ENCODE measurements at places on chromosomes 11 and 22. TPM values are rescaled to one million over a fixed set of nuclear protein-coding genes. Genes with fewer than 3 reads are reported as not detected.
A peak's percentile ranks its signal among the peaks of the same experiment; 100 is the strongest.

DNA sequence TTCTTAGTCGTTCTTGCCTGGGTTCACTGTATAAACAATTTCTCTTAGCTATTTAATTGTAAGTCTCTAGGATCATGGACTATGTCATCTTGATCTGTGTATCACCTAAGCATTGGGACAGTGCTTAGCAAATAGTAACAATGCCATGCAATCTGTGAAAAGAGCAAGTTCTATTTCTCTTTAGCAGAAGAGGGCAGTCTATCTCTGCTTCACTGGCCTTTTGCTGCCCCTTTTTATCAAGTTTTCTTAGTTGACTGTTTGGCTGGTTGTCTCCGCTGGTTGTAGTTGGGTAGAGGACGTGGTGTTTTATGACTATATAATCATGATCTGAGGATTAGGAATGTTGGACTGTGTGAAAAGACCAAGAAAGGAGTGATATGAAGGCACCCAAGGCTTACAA is 315.0 kb downstream of the JRKL start:
- H3K27me3 ChIP-seq = no peaks in the 10 kb centered on the region
- H3K27ac ChIP-seq = no peak overlapping the region
- no peaks in the 10 kb centered on the region for H3K36me3 ChIP-seq
- H3K4me3 ChIP-seq = no peak overlapping the region
- DNase-seq = no peak

- H3K4me3 ChIP-seq = no peak overlapping the region
- H3K36me3 ChIP-seq = no peaks in the 10 kb centered on the region
- no peaks in the 10 kb centered on the region for H3K27me3 ChIP-seq
- H3K27ac ChIP-seq = no peak overlapping the region
- no peak for DNase-seq
Measured at GRCh38 chr22:29926057-29926456, 43.1 kb downstream of the MTMR3 start.

DNA sequence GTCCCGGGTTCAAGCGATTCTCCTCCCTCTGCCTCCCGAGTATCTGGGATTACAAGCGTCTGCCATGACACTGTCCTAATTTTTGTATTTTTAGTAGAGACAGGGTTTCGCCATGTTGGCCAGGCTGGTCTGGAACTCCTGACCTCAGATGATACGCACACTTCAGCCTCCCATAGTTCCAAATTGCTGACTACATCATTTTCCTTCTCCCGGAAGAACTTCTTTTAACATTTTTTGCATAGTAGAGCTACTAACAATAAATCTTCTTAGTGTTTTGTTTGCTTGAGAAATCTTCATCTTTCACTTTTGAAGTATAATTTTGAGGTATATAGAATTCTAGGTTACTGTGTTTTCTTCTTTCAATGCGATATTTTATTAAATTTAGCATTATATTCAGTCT is 1415.1 kb upstream of the RAG2 start:
- no peaks in the 10 kb centered on the region for H3K36me3 ChIP-seq
- DNase-seq = no peak
- H3K27me3 ChIP-seq = no peaks in the 10 kb centered on the region
- H3K27ac ChIP-seq = no peak overlapping the region

DNA sequence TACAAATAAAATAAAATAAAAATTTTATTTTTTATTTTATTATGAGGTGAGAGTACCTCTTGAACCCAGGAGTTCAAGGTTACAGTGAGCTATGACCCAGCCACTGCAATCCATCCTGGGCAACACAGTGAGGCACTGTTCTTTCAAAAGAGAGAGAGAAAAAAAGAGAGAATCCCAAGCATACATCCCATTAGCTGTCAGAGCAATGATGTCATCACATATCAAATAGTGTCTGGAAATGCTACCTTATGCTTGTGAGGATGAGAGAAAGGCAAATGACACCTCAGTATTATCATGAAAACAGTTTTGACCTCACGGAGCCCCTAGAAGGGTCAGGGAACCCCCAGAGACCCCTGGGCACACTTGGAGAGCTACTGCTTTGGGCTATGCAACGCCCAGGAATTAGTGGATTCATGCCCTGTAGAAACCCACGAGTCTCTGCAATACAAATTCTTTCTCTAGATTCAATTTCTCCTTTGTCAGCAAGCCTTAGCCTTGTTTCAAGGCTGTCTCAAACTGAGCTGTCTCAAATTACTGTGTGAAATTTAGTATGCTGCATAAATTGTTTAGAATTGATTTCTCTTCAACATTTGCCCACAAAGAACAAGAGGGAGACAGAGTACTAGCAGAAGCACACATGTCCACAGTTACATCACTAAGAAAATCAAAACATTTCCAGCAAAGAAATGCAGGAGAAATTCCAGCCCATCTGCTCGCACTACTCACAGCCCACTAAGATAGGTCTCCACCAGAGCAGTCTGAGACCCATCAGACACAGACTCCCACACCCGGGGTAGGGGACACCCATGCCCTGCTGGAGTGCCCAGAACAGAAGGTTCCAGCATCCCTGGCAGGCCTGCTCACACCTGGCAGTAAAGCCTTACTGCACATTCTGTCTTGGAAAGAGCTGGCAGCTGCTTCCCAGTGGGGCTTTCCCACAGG is 18.1 kb downstream of the DGCR2 start:
- no peaks in the 10 kb centered on the region for H3K27me3 ChIP-seq
- peaks cover 45% of the 10 kb centered on the region for H3K4me1 ChIP-seq
- DNase-seq = peak; percentile 48
- peak overlapping the region; percentile 69 for H3K27ac ChIP-seq

DNA sequence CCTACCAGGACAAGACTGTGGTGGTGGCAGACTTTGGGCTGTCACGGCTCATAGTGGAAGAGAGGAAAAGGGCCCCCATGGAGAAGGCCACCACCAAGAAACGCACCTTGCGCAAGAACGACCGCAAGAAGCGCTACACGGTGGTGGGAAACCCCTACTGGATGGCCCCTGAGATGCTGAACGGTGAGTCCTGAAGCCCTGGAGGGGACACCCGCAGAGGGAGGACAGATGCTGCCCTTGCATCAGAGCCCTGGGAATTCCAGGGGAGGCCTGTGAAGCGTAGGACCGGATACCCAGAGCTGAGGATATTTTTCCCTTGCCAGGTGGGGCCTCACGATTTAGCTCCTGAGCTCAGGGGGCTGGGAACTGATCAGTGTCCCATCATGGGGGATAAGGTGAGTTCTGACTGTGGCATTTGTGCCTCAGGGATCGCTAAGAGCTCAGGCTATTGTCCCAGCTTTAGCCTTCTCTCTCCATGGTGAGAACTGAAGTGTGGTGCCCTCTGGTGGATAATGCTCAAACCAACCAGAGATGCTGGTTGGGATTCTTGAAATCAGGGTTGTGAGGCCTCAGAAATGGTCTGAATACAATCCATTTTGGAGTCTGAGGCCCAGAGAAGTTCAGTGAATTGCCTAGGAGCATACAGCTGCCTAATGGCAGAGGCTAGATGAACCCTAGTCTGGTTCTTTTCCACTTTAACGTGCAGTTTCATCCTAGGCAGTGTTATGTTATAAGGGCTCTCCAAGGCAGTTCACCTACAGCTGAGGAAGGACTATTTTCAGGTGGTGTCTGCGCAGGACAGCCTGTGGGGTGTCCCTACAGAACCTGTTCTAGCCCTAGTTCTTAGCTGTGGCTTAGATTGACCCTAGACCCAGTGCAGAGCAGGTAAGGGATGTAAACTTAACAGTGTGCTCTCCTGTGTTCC is 19.5 kb downstream of the PIK3IP1 start:
- DNase-seq = peak; percentile 72
- no peaks in the 10 kb centered on the region for H3K27me3 ChIP-seq
- H3K36me3 ChIP-seq = peaks cover 57% of the 10 kb centered on the region
- no peak overlapping the region for H3K27ac ChIP-seq
- H3K4me3 ChIP-seq = no peak overlapping the region
- no peaks in the 10 kb centered on the region for H3K4me1 ChIP-seq

- peak overlapping the region; percentile 83 for H3K4me3 ChIP-seq
- no peaks in the 10 kb centered on the region for H3K36me3 ChIP-seq
Measured at GRCh38 chr22:26673486-26673885, 16.1 kb downstream of the MIAT start.

- H3K36me3 ChIP-seq = peaks cover 48% of the 10 kb centered on the region
- H3K4me1 ChIP-seq = peaks cover 8% of the 10 kb centered on the region
- no peaks in the 10 kb centered on the region for H3K27me3 ChIP-seq
- no peak overlapping the region for H3K4me3 ChIP-seq
- peak; percentile 30 for DNase-seq
- no peak overlapping the region for H3K27ac ChIP-seq
Measured at GRCh38 chr11:117371453-117371852, 43.8 kb downstream of the CEP164 start.

DNA sequence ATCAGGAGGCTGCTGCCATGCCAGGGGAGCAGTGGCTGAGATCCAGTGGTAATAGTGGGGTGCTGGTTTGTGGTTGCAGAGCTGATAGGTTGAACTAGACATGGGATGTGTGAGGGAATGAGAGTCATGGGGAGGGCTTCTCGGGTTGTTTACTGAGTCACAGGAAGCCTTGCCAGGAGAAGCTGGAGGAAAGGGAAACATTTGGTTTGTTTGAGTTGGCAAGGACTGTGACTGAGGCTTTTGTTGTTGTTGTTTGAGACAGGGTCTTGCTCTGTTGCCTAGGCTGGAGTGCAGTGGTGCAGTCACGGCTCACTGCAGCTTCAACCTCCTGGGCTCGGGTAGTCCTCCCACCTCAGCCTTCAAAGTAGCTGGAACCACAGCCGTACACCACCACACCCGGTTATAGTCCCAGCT is 49.3 kb downstream of the CABIN1 start:
- no peaks in the 10 kb centered on the region for H3K27me3 ChIP-seq
- peaks cover 67% of the 10 kb centered on the region for H3K36me3 ChIP-seq
- no peaks in the 10 kb centered on the region for H3K4me1 ChIP-seq
- DNase-seq = peak; percentile 36

DNA sequence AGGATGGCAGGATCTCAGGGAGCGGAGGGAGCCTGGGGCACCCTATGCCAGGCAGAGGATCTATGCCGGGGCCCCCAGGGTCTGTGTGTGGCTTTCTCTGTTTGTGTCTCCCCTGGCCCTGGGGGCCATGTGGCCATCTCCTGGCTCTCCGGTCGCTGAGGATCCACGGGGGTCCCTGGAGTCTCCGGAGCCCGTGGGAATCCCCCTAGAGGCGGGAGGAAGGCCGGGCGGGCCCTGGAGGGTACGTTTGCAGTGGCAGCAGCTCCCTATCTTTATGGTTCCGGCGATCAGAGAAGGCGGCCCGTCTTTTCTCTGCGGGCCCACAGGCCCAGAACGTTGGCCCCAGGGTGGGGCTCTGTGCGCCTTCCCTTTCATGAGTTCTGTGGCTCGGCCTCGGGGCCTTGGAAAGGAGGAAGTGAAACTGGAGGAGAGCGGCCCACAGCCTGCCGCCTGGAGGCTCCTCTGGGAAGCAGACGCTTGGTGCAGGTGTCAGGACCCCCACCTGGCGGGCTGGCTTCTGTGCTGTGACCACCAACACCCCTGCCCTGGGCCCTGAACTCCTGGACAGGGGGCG is 82.1 kb downstream of the KCNQ1 start:
- H3K4me1 ChIP-seq = peaks cover 11% of the 10 kb centered on the region
- H3K27me3 ChIP-seq = peaks cover 8% of the 10 kb centered on the region
- no peaks in the 10 kb centered on the region for H3K36me3 ChIP-seq
- H3K4me3 ChIP-seq = no peak overlapping the region
- peak; percentile 67 for DNase-seq

DNA sequence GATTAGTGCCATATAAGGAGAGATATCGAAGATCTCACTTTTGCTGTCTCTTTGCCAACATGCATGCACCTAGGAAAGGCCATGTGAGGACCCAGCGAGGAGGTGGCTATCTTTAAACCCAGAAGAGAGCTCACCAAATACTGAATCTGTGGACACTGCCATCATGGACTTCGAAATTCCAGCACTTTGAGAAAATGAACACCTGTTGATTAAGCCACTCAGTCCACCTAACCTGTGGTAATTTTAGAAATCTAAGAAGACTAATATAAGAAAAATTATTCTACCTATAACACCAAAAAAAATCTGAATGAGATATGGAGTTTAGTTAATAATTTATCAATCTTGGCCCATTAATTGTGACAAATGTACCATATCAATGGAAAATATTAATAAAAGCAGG is 193.6 kb upstream of the CARD18 start:
- no peaks in the 10 kb centered on the region for H3K27me3 ChIP-seq
- H3K4me3 ChIP-seq = no peak overlapping the region
- H3K27ac ChIP-seq = no peak overlapping the region
- no peak for DNase-seq
- no peaks in the 10 kb centered on the region for H3K36me3 ChIP-seq

DNA sequence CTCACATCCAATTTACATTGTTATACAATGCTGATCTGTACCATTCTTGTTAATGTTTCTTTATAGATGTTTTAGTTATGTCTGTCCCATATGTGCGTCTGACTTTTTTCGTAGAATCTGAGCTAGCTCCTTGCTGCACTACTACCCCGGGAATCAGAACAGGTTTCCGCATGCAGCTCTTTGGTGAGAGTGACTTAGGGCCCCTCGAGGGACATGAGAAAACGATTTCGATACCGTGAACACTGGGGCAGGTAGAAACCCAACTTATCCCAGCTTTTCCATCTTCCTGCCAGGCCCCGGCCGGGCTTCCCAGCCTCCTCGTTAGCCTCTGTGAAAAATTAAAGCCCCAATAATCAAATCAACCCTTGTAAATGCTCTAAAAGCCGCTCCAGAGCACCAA is 23.4 kb upstream of the PKNOX2 start:
- H3K27ac ChIP-seq = no peak overlapping the region
- peaks cover 16% of the 10 kb centered on the region for H3K4me1 ChIP-seq
- H3K27me3 ChIP-seq = peaks cover 3% of the 10 kb centered on the region
- H3K36me3 ChIP-seq = no peaks in the 10 kb centered on the region

- no peak overlapping the region for H3K4me3 ChIP-seq
- no peaks in the 10 kb centered on the region for H3K27me3 ChIP-seq
- H3K36me3 ChIP-seq = no peaks in the 10 kb centered on the region
- DNase-seq = no peak
- no peaks in the 10 kb centered on the region for H3K4me1 ChIP-seq
Measured at GRCh38 chr11:112310419-112310818, 49.8 kb upstream of the PLET1 start.

DNA sequence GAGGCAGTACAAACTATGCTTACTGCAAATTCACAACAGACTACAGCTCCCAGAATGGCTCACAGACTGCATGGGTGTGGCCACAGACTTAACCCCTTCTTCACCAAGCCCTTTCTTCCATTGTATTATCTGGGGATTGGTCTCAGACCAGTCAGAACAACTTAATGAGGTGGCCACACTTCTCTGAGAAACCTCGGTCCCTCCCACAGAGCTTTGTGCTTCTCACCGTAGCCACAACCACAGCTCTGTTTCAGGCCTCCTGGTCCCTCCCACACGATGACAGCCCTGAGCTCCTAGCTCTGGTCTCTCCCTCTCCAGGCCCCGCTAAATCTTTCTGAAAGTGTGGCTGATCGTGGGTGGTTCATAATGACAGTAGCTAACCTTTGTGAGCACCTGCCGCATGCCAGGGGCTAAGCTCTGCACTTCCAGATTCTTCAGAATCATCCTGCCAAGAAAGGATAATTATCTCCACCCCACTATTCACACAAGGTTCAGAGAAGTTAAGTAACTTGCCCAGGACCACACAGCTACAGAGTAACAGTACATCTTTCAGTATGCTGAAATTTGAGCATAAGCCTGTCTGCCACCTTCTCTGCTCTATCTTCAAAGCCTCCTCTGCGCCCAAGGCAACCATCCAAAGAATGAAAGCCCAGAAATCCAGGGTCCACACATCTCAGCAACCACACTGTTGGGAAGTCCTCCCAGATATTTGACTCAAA is 5.4 kb downstream of the PDE2A start:
- H3K27ac ChIP-seq = no peak overlapping the region
- H3K4me3 ChIP-seq = no peak overlapping the region
- H3K27me3 ChIP-seq = peaks cover 56% of the 10 kb centered on the region
- H3K36me3 ChIP-seq = no peaks in the 10 kb centered on the region
- DNase-seq = no peak

Gene PHETA2
- 25.4 TPM for total RNA-seq

Gene RAB3IL1
- 17.3 TPM for total RNA-seq

Gene IRAG1
- 4.1 TPM for total RNA-seq

Gene TNKS1BP1
- 67.2 TPM for total RNA-seq

Gene LRRN4CL
- total RNA-seq = 31.6 TPM

Gene SLC22A9
- total RNA-seq = not detected

Gene OSBP2
- 3.0 TPM for total RNA-seq

Gene PDGFD
- total RNA-seq = 25.7 TPM

Gene C11orf42
- total RNA-seq = not detected
